ENCODE measurements at places on chromosomes 5 and 9.

DNA sequence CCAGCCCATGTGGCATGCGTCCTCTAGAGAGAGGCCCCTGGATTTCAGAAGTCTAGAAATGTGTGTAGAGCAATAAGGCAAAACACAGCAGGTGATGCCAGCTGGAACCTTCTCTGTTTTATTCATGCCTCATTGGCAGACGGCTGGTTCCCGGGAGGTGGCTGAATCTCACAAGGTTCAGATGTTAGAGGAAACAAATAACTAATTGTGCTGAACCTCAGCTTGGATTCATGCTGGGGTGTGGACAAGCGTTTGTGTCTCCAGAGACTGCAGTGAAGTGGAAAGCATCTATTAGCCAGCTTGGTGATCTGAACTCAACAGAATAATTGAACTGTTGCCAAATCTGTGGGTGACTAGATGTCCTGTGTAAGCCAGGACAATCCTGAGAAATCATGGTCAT lies 131.1 kb upstream of the NR4A3 start:
- DNase-seq = peak; percentile 66

- DNase-seq = no peak
Measured at GRCh38 chr5:142826093-142826492, 55.9 kb downstream of the ARHGAP26 start.

GRCh38 chr9:125428060-125428901 lies 166.7 kb downstream of the GAPVD1 start:
- no peak for DNase-seq

DNA sequence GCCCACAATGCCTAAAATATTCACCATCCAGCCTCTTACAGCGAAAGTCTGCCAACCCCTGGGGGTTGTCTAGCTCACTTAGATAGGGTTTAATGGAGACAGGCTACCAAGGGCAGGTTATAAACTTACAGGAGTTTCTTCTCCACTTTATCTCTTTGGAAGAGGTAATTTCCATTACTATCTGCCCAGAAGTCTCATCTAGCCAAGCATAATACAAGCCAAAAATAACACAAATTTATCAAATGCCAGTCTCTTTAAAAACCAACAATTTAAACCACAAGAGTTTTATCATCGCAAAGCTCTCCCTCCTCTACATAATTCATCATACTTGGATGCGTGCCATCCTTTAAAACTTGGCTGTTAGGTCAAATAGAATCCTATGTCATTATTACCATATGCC lies 6.2 kb downstream of the RBM22 start:
- DNase-seq = no peak
